ENCODE measurements at places on chromosomes 13 and 19.

DNA sequence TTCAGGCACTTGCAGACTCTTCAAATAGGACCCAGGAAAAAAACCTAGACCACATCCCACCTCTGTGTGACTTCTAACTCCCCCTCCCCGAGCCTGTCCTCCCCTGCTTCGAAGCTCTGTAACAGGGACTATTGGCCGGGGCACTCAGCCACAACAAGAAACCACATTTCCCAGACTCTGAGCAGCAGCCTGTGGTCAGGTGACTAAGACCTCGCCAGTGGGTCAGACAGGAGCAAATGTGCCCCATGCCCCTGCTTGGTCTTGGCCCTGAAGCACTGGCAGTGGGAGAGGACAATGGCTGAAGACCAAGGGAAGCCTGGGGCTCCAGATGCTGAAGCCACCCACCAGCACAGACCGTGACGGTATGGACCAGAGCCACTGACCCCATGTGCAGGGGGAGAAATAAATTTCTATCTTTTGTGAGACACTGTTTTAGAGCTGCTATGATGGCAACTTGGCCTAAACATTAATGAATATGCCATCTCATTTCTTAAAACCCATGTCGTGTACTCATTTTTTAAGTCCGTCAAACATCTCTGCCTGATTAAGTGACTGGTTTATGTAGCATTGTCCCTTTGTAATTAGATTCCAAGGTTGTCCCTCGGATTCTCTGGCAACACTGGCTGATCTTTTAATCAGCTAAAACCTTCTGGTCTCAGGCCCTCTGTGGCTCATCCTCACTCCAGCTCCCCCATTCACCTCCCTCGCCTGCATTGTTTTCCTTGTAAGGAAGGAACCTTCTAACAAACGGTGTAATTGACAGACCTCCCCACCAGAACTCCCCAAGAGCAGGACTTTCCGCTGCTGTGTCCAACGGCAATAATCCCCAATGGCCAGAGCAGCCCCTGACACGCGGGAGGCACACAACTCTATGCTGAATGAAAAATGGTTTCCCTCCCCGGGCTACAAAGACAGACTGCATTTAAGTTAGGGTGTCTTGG, 98.4 kb downstream of the STK24 start:
- no peak for DNase-seq

DNA sequence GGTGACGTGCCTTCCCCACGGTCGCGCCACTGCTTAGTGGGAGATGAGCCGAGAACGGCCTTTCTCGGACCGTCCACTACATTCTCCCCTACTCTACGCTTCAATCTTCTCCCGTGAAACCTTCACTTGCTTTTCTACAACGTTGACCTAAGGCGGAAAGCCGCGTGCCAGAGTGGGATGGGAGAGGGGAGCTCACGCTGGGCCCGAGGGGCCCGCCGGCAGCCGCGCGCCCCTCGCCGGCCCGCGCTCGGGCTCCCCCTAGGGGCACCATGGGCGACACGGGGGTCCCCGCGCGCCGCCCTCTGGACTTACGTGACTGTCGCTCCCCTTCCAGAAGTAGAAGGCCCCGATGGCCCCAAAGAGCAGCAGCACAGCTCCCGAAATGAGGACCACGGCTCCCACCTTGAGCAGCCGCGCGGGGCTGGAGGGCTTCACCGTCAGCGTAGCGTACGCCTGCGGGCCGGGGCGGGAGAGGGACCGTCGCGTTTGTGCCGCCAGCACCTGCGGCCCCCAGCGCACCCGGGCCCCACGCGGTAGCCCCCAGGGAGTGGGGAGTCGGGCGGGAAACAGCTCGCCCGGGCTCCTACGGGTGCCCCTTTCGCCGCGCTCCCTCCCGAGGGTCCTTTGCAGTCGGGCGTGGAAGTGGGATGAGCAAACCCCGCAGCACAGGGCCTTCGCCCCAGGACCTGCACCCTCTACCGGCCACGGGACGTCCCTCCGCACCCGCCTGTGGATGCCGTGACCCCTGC, 727 bp downstream of the CNMD start:
- DNase-seq: no peak

DNA sequence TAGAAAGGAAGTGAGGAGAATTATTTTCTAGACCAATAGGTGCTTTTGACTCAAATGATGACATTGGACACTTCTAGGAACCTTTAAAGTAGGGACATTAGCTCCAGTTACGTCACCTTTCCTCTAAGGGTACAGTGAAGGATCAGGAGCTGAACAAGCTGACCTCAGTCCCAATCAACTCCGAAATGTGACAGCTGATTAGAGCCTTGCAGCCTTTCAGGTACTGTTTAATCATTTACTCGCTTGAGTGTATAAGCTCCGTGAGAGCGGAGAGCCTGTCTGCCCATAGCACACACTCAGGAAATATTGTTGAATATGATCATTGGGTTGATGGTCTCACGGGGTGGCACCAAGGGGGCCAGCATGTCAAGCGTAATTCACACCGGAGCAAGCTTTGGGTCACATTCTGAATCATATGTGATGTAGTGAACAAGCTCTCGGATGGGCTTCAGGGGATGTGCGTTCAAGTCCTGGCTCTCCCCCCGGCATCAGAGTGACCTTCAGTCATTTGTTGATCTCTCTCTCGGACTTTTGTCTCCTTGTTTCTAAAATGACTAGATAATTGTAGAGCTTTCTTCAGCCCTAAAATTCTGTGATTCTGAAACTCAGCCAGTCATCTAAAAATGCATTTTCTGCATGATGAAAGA, 141.9 kb downstream of the ZIC5 start:
- no peak for DNase-seq

GRCh38 chr13:108281901-108282300, 12.4 kb downstream of the TNFSF13B start:
- no peak for DNase-seq

GRCh38 chr13:30274083-30274482, 33.3 kb downstream of the KATNAL1 start:
- DNase-seq: no peak

- DNase-seq: no peak
Measured at GRCh38 chr13:73943137-73943964, 190.9 kb downstream of the KLF12 start.
